ENCODE measurements at places on chromosomes 11 and 22.

DNA sequence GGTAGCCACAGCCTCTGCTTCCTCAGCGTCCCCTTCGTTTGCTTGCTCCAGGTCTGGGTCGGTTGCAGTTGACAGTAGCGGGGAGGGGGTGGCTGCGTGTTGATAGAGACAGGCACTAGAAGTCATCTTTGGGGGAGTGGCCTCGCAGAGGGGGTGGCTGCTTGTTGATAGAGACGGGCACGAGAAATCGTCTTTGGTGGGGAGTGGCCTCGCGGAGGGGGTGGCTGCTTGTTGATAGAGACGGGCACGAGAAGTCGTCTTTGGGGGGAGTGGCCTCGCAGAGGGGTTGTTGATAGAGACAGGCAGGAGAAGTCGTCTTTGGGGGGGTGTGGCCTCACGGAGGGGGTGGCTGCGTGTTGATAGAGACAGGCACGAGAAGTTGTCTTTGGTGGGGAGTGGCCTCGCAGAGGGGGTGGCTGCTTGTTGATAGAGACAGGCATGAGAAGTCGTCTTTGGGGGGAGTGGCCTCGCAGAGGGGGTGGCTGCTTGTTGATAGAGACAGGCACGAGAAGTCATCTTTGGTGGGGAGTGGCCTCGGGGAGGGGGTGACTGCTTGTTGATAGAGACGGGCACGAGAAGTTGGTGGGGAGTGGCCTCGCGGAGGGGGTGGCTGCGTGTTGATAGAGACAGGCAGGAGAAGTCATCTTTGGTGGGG, 328.3 kb downstream of the TBC1D22A start:
- no peak for DNase-seq

DNA sequence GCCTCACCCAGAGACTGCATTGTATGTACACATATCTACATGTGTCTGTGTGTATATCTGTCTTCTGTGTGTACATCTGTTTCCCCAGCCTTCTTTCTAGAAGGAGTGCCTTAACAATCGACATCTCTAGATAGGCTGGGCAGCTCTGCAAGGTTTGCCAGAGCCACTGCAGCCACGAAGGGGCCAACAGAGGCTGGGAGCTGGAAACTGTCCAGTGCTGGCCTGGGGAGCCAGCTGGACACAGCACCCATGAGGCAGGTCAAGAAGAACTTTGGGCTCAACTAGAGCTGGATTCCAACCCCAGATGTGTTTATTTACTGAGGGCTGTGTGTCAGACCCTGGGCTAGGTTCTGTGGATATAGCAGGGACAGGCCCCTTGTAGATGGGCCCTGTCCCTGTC, 3.3 kb downstream of the SGSM1 start:
- DNase-seq: peak; percentile 45

GRCh38 chr11:120811731-120812130, 212.2 kb upstream of the TBCEL start:
- no peak for DNase-seq

- DNase-seq: peak; percentile 58
Observed at GRCh38 chr11:112881461-112881860, 79.8 kb upstream of the NCAM1 start.

GRCh38 chr11:110196241-110196754, 100.1 kb downstream of the RDX start:
- no peak for DNase-seq

DNA sequence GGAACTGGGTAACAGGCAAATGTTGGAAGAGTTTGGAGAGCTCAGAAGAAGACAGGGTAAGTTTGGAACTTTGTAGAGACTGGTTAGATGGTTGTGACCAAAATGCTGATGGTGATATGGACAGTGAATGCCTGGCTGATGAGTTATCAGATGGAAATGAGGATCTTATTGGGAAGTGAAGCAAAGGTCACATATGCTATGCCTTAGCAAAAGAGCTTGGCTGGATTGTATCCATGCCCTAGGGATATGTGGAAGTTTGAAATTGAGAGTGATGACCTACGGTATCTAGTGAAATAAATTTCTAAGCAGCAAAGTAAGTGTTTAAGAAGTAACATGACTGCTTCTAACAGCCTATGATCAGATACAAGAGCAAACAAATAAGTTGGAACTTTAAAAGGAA, 17.8 kb downstream of the BBOX1 start:
- no peak for DNase-seq

DNA sequence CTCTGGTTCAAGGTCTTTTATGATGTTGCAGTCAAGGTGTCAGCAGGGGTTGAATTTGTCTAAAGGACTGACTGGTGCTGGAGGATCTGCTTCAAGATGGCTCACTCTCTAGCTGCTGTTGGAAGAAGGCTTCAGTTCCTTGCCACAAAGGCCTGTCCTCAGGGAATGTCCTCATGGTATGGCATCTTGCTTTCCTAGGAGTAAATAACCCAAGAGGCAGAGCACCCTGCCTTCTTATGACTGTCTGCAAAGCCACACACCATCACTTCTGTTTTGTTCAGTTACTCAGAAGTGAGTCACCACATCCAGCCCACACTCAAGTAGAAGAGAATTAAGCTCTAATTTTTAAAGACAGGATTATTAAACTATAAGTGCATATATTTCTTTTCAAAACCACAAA, 45.2 kb downstream of the PLAAT5 start:
- no peak for DNase-seq
